ENCODE measurements at places on chromosomes 12 and 14.

GRCh38 chr12:126114441-126114840, 1049.2 kb downstream of the AACS start:
- DNase-seq, result no peak

GRCh38 chr12:104591257-104591885, 134.6 kb downstream of the CHST11 start:
- no peak for DNase-seq

DNA sequence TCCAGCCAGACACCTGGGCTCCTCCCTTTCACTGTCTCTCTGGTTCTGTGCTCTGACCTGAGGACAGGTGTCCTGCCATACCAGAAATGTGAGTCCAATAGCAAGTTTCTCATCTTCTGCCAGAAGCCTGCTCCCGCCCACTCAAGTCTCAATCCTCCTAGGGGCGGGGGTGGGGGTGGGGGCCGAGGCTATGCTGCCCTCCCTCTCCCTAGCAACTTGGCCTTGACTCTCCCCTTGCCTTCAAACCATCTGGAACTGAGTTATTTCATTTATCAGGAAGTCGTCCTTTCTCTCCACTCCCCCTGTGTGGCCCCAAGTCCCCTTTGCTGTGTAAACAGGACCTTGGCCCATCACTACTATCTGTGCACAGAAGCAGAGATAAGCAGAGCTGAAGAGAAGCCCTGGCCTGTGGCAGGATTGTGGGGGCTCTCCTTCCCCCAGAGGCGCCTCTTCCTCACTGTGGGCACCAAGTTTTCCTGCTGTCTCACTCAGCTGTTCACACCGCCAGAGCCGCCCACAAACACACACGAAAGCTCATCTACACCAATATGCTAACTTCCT, 117.1 kb downstream of the DPF3 start:
- no peak for DNase-seq

- no peak for DNase-seq
These were observed 473.6 kb downstream of the RMST start for GRCh38 chr12:97936165-97936564.

GRCh38 chr12:57744194-57744776, 554 bp upstream of the TSPAN31 start:
- DNase-seq, result peak; percentile 67

DNA sequence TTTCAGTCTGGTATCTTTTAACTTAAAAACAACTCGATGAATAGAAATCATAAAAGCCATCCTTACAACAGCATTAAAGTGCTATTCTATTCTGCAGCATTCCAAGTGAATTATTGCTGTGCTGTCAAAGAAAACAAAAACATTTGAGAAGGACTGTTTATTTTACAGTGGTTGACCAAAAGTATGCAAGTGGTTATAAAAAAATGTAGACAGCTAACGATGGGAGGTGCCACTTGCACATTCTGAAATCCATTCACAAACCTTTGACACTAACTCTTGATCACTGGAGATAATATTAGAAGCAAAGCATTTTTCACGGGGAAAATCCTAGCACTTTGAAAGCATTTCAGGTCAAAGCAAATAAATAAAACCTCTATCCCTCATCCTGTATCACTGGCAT, 55.6 kb downstream of the HMGA2 start:
- no peak for DNase-seq

- no peak for DNase-seq
These were observed 14.2 kb upstream of the MYO1A start for GRCh38 chr12:57063991-57064685.

- no peak for DNase-seq
These were observed 36.1 kb upstream of the CCDC88C start for GRCh38 chr14:91453744-91454143.

- DNase-seq, result no peak
These were observed 36.0 kb downstream of the TC2N start for GRCh38 chr14:91831337-91831736.

DNA sequence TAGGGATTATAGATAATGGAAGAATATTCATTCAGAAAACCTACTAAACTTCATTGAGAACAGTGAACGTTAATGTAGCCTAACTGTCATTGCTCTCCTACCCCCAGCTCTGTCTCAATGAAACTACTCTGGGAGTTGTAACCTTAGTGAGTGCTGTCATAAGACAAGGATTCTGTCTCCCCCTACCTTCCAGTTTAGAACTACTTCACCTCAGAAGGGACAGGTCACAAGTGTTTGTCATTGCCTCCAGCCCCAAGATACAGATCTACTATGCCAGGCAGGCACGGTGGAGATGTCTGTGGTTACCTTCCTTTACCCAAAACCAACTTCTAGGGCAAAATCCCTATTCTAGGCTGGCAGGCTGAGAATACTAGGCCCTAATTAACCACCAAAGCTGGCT, 833.1 kb upstream of the SEL1L start:
- DNase-seq, result no peak

- peak; percentile 47 for DNase-seq
These were observed 25.9 kb upstream of the CRIP2 start for GRCh38 chr14:105448706-105449111.

- DNase-seq, result no peak
These were observed 19.2 kb downstream of the ITPR2 start for GRCh38 chr12:26813812-26814211.

DNA sequence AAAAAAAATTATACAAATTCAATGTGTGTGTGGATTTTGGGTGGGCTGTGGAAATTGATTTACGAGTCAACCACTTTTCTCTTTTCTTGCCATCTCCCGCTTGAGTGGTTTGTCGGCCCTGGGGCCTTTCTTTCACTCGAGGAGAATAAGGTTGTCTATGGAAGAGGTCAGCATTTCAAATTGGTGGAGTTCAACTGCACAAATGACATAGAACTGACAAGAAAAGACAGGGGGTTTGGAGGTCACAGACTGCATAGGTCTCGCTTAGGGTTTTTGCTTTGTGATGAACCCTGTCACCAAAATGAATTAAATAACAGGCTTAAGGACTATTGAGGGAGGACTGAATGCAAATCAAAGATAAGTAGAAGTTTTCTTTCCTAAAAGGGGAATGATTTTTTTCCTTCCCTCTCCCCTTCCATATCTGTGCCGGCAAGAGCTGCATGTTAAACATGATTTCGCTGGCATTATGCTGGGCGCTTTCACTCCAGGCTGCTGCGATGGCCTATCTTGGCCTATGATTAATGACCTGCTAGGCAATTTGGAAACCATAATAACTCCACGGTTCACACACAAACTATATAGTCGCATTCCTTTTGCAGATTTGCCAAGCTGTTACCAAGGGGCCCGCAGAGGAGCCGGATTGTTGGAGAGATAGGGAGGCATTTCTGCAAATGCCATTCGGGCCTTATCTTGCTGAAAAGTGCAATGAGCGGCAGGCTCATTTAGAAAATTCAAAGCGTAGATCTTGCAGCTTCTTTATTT, 20.7 kb downstream of the ASCL1 start:
- no peak for DNase-seq

DNA sequence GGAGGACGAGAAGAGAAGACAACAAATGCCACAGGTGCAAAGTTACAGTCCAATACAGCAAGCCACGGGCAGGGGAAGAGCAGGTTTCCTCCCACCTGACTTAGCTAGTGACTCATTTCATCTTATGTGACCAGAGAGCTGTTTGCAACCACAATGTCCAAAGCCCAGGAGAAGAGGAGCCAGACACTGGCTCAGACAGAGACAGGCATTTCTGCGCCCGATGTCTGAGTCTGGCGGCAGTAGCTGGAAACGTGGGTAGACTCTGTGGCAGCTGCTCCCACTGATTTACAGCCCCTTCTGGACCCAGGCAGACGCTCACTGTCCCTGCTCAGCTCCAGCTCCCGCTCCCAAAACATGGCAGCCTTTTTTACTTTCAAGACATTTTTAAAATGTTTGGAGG, 60.0 kb downstream of the CHGA start:
- no peak for DNase-seq

DNA sequence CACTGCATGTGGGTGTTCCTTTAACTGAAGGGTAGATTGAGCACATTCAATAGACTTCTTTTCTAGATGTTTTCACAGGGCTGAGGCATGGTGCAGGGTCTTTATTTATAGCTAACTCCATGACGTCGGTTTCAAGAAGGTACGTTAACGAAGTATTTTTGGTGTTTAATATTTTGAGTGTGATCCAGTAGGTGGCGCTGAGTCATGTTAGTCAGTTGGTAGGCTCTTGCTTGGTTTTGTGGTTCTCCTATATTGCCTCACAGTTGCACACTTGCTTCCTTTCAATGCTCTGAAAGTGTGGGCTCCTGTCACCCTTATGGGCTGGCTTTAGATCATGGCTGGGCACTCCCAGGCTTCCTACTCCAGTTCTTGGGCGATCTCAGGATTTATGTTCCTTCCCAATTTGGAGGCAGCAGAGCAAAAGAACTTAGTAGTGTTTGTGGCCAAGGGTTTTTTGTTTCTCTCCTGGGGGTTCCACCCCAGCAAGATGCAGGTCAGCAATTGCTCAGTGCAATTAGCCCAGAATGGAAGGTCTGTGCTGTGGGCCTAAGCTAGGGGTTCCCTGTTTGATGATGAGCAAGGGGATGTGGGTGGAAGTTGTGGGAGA, 471.6 kb upstream of the FOXG1 start:
- DNase-seq, result no peak

- no peak for DNase-seq
These were observed 28.1 kb downstream of the KLHDC2 start for GRCh38 chr14:49796025-49796424.

GRCh38 chr12:65825183-65825506, 862 bp downstream of the HMGA2 start:
- no peak for DNase-seq

GRCh38 chr14:101174980-101175606, 271.6 kb upstream of the RTL1 start:
- DNase-seq, result no peak

DNA sequence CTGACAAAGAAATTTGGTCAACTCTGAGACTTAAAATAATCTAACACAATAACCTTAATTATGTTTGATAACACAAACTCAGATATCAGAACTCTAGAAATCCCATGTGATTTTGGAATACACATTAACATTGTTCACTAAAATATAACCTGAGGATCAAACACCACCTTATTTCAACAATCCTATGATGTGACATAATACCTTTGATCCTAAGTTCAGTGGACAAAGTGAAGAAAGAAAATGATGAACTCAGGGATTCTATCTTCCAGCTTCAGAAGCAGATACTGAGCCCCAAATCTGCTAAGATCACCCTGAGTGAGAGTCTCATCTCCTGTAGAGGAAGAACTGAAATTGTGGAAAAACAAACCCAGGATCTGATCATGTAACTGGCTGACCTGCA, 35.7 kb upstream of the APOF start:
- no peak for DNase-seq

DNA sequence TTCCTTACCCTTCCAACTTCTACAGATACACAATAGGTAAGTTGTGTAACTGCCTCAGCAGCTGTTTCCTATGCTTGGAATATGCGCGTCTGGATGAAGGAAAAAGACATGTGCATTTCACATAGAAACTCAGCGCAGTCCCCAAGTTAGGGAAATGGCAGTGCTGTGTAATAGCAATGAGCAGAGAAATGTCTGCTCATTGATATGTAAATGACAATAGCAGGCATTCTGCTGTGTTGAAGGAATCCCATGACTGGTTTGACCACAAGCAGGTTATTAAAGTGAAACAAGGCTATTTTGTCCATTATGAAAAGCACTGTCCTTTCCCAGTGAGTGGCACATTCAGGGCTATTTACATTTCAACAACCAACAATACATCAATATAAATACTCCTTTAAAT, 106.6 kb downstream of the BTG1 start:
- DNase-seq, result no peak

DNA sequence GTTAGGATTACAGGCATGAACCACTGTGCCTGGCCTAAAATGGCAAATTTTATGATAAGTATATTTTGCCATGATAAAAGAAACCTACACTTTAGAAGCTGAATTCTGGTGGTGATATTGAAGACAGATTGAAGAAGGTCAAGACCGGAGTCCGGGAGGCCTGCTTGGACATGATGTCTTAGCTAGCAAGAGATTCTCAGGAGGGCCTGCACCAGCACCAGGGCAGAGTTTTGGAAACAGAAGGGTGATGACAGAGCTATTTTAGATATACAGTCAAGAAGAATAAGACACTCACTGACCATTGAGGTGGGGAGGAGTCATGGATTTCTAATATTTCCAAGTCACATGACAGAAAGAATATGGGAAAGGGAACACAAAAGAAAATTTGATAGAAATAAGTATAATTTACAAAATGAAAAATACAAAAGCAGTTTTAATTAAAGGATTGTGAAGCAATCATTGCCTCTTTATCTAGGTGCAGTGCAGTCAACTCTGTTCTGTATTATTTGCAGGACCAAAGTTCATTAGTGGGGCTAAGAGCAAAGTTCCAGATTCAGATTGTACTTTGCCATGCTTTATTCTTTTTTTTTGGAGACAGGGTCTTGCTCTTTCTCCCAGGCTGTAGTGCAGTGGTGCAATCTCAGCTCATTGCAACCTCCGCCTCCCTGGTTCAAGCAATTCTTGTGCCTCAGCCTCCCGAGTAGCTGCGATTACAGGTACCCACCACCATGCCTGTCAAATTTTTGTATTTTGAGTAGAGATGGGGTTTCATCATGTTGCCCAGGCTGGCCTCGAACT, 9.3 kb upstream of the PPP4R3A start:
- no peak for DNase-seq

- peak; percentile 55 for DNase-seq
These were observed 2.2 kb downstream of the ASIC1 start for GRCh38 chr12:50059440-50060119.

DNA sequence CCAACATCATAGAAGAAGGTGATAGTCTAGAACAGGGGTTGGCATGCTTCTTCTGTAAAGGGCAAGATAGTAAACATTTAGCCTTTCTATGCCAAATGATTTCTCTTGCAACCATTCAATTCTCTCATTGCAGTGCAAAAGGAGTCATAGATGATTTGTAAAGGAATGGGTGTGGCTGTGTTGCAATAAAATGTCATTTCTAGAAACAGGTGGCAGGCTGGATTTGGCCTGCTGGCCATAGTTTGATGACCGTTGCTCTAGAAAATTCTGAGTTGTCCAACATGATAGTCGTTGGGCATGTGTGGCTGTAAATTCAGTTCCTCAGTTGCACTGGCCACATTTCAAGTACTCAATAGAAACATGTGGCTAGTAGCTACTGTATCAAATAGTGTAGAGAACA, 21.7 kb downstream of the SMCO2 start:
- no peak for DNase-seq

DNA sequence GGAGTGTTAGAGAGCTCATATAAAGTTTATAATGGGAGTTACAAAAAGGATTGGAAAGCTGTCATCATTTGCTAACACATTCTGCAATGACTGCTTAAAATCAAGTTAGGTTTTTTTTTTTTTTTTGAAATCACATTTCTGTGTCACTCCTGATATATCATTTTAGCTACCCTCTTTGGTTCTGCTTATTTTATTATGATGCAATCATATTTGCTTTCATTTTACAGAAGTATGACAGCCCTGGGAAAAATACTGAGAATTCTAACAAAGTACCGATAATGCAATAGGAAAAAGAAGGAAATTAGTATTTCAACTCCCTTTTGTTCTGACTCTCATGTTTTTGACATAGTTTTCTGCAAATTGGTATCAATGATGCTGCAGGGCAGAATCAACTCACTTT, 71.6 kb upstream of the MDGA2 start:
- no peak for DNase-seq

- no peak for DNase-seq
These were observed 16.1 kb upstream of the PAH start for GRCh38 chr12:102933168-102933567.

- no peak for DNase-seq
These were observed 117.2 kb downstream of the RFLNA start for GRCh38 chr12:124411953-124412645.

All from stimulated activated CD4-positive, alpha-beta T cell treated with anti-CD3 and anti-CD28 coated beads, Interleukin-1b, Interleukin-23, amount 100 ng/mL, for 24 hours (primary cell).